ENCODE measurements at places on chromosomes 2 and 18. TPM values are rescaled to one million over a fixed set of nuclear protein-coding genes. Genes with fewer than 3 reads are reported as not detected.

Gene UGT1A6
- 19.9 TPM for polyA plus RNA-seq

Gene POTEI
- polyA plus RNA-seq, result not detected

DNA sequence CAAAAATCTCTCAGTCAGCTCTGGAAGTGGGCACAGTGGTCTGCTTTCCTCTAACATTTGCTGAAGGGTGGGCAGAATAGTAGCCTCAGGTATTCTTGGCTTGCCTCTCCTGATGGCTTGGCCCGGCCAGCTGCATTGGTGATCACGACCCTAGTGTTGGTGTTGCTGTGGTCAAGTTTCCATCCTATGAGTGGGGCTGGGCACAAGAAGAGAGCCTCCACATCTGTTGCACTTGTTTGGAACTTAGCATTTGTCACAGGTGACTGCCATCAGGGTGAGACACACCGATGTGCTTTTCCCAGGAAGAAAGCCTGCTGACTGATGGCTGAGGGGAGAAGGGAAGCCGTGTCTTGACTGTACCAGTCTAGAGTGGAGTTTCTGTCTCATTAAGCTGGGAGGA lies 33.1 kb upstream of the SNORC start:
- DNase-seq, result no peak

- DNase-seq, result no peak
Measured at GRCh38 chr2:128496700-128497099, 178.0 kb upstream of the HS6ST1 start.

- DNase-seq, result no peak
Measured at GRCh38 chr2:232563580-232563979, 13.1 kb downstream of the EIF4E2 start.

DNA sequence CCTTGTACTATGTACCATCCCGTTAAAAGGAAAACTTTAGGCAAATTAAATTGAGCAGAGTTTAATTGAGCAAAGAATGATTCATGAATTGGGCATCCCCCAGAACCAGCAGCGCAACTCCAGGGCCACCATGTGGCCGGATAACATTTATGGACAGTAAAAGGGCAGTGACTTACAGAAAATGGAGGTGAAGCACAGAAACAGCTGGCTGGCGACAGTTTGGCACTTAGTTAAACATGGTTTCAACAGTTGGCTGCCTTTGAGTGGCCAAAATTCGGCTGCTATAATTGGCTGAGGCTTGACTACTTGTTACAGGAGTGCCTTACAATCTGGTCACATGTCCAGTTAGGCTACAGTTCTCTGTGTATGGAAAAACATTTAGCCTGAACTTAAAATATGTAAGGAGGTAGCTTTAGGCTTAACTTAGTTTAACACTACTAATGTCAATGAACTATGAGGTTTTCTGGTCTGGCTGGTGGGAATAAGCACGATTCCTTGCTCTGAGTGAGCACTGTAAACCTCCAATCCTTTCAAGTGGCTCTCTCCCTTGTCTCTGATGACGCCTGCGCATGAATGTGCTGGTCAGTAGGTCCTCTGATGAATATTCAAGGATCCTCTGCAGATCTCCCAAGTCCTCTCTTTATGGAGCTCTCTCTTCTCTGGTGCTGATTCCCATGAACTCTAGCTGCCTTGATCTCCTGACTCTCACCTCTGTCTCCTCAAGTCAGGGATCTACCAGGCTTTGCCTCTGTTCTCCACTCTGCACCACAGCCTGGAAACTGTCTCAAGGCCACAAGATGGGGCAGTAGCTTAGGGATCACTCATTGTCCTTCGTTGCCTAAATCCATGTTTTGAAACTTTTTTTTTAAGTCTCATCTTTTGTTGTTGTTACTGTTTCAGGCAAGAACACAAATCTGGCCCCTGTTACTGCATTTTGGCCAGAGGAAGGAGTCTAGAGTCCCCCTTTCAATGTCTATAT lies 24.4 kb upstream of the RAB31 start:
- no peak for DNase-seq

DNA sequence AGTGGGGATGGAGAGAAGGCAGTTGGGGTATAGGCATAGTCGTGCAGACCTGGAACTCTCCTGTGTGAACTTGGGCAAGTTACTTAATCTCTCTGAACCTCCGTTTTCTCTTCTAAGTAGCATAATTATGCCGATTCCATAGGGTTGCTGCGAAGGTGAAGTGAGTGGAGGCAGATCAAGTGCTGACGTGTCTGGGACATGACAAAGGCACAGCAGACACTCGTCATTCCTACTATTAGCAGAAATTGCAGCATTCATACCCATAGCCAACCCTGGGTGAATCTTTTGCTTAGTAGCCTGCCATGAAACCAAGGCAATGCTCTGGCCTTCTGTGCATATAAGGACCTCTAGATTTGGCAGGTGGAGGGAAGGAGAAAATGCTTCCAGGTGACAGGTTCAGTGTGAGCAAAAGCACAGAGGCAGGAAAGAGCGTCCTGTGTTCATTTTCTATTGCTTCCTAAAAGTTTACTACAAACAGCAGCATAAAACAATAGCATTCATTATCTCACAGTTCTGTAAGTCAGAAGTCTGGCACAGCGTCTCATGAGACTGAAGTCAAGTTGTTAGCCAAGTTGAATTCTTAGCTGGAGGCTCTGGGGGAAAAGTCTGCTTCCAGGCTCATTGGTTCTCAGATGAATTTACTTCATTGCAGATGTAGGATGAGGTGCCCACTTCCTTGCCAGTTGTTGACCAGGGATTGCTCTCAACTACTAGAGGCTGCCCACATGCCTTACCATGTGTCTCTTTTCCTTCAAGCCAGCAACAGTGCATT lies 77.8 kb downstream of the CTIF start:
- DNase-seq, result no peak

DNA sequence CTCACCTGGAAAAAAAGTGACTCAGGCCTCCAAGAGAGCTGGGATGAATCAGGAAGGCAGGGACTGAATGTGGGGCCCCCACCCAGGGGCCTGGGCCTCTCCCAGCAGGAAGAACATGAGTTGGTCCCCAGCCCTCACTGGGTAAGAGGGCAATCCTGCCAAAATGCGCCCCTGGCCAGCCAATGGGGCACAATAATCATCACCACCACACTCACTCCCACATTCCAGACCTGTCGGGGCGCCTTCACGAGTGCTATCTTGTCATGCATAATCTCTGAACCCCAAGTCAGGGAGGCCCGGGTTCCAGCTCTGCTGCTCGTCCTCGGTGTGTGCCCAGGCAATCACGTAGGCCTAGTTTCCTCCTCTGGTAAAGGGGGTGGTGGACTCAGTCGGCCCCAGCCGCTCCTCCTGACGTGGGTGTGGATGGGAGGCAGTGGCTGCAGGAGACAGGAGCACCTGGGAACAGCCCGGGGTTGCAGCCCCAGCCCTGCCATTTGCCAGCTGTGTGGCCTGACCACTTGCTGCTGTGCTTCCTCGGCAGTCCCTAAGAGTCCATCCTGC lies 115.1 kb downstream of the CYP26B1 start:
- no peak for DNase-seq
